Fibroblast of skin of left biceps (primary cell): ENCODE measurements at places on chromosomes 3 and 15.

GRCh38 chr15:59723687-59724346 is 34.7 kb upstream of the BNIP2 start:
- no peak for DNase-seq

GRCh38 chr3:23994244-23994569 is 49.1 kb downstream of the NR1D2 start:
- DNase-seq = no peak

DNA sequence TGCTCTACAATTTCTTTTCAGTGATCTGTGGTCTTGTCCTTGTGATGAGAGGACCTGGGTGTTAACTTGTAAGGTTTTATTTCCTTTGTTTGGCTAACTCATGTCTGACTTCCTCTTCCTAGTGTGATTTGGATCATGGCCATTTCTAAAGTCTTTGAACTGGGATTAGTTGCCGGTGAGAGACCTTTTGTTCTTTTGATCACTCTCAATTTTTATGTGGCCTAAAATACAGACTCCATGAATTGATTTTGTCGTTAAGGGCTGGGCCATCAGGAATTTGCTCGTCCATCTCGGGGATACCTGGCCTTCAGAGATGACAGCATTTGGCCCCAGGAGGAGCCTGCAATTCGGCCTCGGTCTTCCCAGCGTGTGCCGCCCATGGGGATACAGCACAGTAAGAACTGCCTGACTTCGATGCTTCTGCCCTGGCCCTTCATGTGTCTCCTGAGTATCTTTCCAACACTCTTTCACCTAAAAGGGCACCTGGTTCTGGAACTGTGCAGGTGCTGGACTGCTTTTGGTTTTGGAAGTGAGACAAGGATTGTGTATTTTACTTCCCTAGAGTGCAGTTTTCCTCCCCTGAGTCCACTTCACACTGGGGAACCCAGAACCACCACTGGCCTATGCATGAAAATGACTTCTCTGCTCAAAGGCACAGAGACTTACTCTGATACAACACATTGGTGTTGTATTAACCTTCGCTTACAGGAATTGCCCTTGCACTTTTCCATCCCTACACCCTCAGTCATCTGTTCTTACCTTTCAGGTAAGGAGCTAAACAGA is 13.1 kb upstream of the LRRC2 start:
- no peak for DNase-seq

- no peak for DNase-seq
Measured at GRCh38 chr15:36831904-36832287, 252.5 kb downstream of the CDIN1 start.

DNA sequence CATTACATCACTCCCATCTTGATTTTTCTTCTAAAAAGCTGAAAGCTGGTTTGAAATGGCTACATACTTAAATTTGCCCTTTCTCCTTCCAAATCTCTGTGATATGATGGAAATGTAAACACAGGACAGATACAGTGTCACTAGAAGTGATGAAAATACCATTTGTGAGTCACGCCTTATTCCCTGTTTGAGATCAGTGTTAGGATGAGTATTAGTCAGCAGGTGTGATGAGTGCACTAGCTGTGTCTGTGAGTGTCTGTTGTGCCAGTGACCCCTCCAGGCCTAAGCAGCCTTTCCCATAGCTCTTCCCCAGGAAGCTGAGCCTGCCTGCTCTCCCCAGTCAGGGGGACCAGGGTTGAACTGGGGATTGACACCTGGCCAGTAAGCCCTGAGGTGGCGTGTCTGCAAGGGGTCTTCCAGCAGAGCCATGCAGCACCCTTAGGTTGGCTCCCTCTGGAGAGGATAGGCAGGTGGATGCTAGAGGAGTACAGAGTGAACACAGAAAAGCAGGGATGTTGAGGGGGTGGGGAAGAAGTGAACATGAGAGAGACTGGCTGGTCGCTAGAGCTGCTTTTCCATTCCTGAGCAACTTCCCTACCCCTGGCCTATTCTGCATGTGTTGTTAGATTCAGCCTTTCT is 92.0 kb downstream of the PDE8A start:
- DNase-seq = no peak

- no peak for DNase-seq
Measured at GRCh38 chr15:48631176-48631770, 14.2 kb downstream of the FBN1 start.
